Progenitor cell of endocrine pancreas (in vitro differentiated cells): ENCODE measurements at places on chromosomes 4 and X. TPM values are rescaled to one million over a fixed set of nuclear protein-coding genes. Genes with fewer than 3 reads are reported as not detected.

Gene HTRA3
- 0.69 and 0.86 TPM in 2 replicates for total RNA-seq

DNA sequence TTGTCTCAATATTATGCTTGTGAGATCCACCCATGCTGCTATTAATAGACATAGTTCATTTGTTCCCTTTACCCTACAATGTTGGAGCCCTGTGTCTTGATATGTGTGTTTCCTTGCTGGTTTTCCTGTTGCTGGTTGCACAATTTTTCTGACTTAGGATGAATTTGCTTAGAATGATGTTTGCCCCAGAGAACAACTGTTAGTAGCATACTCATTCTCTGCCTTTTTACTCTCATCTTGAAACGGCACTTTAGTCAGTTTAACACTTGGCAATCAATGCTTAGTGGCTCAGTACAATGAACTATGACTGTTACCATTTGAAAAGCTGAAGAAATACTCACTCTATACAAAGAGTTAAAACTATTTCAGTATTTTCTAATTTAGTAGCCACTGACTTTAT, 158.8 kb upstream of the NDST4 start:
- no peak for DNase-seq

DNA sequence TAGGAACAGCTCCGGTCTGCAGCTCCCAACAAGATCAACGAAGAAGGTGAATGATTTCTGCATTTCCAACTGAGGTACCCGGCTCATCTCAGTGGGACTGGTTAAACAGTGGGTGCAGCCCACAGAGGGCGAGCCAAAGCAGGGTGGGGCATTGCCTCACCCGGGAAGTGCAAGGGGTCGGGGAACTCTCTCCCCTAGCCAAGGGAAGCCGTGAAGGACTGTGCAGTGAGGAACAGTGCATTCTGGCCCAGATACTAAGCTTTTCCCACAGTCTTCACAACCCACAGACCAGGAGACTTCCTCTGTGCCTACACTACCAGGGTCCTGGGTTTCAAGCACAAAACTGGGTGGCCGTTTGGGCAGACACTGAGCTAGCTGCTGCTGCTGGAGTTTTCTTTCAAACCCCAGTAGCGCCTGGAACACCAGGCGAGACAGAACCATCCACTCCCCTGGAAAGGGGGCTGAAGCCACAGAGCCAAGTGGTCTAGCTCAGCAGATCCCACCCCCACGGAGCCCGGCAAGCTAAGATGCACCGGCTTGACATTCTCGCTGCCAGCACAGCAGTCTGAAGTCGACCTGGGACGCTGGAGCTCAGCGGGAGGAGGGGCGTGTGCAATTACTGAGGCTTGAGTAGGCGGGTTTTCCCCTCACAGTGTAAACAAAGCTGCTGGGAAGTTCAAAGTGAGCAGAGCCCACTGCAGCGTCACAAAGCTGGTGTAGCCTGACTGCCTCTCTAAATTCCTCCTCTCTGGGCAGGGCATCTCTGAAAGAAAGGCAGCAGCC, 84.6 kb downstream of the THOC2 start:
- DNase-seq, result peak; percentile 26

Gene COL25A1
- 3.8 and 3.9 TPM in 2 replicates for total RNA-seq

Gene TNIP3
- total RNA-seq, result not detected in 2 replicates

DNA sequence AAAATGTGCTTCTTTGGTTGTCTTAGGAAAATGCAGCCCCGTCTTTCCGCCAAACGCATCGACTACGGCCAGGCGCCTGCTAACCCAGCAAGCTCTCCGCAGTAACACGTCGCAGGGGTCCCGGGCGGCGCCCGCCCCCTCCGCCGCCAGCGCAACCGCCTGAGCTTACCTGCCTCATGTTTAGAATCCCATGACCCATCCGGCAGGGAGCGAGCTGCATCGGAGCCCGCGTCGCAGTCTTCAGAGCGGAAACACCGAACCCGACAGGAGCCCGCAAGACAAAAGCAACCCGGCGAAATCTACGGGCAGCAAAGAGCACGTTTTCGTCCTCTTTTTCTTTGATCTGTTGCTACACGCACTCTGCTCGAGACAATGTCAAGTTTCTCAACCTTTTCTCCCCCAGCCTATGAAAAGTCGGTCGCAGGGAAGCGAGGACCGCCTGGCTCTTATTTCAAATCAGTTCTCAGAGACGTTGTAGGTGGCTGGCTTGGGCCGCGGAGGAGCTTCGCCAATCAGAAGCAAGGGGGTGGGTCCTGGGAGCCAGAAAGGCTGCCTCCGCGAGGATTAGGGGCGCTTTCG, at the start of gene MID1:
Gene MID1 (minus strand): TSS at position 465 of the 579 bp plus-strand sequence. CDS start 53,038 bp downstream, outside the sequence.
- peak; percentile 33 for DNase-seq

DNA sequence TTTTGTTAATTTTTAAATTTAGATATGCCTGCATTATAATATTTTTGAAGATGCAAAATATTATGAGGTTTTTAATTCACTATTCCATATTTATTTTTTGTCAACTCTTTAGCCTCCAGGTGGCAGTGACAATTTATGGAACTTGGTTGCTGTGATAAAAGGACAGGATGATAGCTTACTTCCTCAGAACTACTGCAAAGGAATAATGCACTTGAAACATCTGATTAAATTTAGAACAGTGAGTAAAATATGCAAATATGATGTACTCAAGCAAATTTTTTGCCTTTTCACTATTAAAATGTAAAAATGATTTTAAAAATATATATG, 45.1 kb downstream of the SPATA4 start:
- DNase-seq, result no peak

GRCh38 chrX:74286950-74287740, 16.8 kb upstream of the ZCCHC13 start:
- no peak for DNase-seq

DNA sequence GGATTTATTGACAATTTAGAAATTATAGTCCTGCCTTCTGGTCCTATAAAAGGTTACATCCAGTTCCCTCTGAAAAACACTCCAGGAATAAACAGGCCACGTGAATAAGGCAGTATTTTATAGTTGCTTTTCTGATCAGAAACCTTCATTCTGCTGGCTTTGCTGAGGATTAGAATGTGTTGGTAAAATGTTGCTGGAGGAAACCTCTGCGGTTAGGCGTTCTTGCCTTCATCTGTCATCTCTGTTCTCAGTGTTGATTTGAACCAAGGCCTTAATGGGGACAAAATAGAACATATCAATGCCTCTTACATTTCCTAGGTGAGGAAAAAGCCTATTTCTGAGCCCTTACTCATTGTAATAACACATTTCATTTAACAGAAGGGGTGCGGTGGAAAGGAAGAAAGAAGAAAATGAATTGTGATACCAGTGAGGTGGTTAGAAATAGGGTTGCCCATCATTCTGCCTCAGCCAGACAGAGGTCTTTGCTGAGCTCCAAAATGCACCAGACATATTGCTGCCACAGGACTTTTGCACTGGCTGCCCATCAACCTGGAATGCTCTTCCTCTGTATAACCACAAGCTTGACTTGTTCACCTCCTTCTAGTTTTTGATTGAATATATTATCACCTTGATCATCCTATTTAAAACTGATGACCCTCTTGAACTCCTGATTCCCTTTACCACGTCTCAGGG, 18.0 kb upstream of the SPARCL1 start:
- no peak for DNase-seq

Gene WDR17
- 5.1 and 5.2 TPM in 2 replicates for total RNA-seq

Gene LIMCH1
- 12.7 and 19.4 TPM in 2 replicates for total RNA-seq

DNA sequence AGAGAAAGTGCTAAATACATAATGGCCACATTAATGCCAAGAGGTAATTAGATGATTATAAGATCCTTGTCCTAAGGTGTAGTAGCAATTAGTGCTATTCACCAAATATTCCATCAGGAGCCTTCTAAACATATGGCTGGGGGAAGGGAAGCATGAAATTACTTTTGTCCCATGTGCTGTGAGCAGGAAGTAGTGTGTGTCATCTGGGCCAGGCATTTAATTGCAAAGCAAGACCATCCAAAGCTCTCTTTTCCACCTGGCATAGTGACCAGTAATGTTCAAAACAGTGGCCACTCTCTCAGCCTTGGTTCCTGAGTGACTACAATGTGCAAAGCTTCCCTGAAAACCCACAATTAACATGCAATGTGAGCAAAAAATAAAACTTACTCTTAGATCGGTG, 144.2 kb upstream of the FAM241A start:
- DNase-seq, result no peak

Gene HERC3
- total RNA-seq, result 7.1 and 8.4 TPM in 2 replicates

Gene GPR82
- total RNA-seq, result not detected in 2 replicates

DNA sequence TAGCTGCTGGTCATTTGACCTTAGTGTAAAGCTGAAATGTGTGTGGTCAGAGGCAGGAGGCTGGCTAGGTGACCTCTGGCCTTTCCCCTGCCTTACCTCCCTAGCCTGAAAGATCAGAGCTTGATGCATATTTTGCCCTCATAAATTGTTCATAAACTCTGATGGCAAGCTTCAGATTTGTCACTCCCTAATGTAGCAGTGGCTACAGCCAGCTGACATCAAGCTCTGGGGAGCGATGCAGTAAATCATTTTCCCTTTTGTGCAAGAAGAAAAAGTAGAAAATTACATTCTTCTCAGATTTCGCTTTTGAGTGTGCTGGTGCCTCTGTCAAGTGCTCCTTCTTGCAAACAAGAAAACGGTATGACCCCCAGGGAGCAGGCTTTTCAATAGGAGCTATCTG, 87.7 kb upstream of the MAGEA4 start:
- no peak for DNase-seq

DNA sequence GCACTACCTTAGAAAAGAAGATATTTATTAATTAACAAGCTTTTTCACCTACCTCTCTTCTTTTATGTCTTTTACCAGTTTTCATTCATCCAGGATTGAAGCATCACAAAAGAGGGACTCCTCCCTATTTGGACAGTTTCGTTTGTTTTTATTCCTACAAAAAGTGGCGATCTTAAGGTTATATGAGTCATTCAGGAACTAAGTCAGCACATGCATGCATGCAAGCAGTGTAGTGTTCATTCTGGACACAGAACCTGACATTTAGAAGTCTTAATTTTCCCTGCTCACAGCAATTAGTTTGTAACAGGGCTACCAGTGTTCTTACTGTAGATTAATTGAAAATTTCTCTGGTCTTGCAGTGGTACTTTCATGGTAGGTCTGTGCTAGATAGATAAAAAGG, 47.9 kb upstream of the QRFPR start:
- DNase-seq, result no peak

Gene PF4V1
- total RNA-seq, result not detected in 2 replicates

DNA sequence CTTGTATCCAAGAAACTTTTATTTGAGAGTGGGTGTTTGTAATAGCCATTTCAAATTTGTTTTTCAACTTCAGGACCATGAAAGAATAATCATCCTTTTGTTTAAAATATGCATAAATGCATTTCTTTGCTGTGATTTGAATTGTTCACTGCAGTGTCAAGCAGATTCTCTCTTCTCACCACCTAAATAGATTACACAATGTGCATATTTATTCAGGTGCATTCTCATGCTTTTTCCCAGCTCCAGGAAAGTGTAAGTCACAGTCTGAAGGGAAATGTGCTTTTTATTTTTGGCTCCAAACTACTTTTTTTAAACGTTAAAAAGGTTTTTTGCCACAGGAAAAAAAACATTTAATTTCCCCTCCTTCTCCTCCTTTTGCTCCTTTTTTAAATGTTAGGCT, 17.5 kb downstream of the C4orf33 start:
- DNase-seq, result no peak

- no peak for DNase-seq
These were observed 328.5 kb downstream of the PPP3CA start for GRCh38 chr4:101018836-101019235.

Gene MAGEA9B
- not detected in 2 replicates for total RNA-seq

- peak; percentile 56 for DNase-seq
These were observed 207.2 kb downstream of the NLGN4X start for GRCh38 chrX:6021316-6022091.

Gene HMGB3
- 252 and 257 TPM in 2 replicates for total RNA-seq

Gene HTN1
- not detected in 2 replicates for total RNA-seq

GRCh38 chr4:87882321-87882720, 49.6 kb downstream of the MEPE start:
- no peak for DNase-seq

Gene DSPP
- total RNA-seq, result not detected in 2 replicates

DNA sequence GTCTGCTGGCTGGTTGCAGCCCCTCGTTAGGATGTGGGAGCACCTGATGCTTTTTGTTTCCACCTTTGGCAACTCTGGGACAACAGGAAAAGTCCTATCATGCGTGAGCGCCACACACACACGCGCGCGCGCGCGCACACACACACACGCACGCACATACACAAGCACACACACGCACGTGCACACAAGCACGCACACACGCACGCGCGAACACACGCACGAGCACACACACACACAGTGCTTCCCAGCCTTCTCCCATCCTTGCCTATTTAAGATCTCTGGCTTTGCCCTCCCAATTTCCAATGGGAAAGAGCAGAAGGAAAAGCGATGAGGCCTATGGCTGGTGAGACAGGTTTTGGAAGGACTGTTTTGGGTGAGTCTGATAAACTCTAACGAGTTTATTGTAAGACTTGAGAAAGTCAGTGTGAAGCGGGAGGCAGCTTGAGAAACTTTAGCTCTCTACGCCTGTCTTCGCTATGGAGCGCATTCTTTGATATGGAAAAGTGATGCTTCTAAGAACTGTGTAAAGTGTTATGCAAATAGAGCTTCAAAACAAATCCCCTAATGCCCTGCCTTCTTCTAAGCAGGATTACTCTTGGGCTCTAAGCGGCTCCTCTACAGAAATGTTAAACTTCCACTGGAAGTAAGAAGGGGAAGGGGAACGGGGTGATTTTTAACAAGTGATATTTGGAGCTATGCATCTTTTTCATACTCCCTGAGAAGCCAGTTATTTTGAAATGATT, 11.8 kb downstream of the SUPT20HL1 start:
- no peak for DNase-seq

Gene CLCN5
- 14.0 and 17.2 TPM in 2 replicates for total RNA-seq

Gene IL13RA1
- total RNA-seq, result 29.9 and 30.8 TPM in 2 replicates

Gene POF1B
- total RNA-seq, result 0.36 and 0.73 TPM in 2 replicates

- no peak for DNase-seq
These were observed 44.8 kb upstream of the NSG1 start for GRCh38 chr4:4341861-4342650.

Gene BBS12
- 4.6 and 4.9 TPM in 2 replicates for total RNA-seq

DNA sequence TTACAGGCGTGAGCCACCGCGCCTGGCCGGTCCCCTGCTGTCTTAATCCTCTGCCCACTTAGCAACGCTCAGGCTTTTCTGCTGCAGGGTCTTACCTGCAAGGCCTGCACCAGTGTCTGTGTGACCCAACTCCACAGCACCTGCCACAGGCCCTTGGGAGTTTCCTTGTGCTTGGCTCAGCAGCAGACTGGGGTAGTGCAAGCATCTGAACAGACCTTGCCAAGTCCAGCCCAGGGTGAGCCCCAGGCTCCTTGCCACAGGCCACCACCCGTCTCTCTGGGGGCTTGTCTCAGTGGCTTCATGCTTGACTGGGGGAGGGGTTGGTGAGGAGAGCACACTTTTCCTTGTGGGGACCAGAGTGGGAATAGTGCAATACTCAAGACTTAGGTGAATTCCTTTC, 87.0 kb downstream of the FAM193A start:
- DNase-seq, result no peak

- no peak for DNase-seq
These were observed 2.5 kb downstream of the UBA1 start for GRCh38 chrX:47196098-47196497.

GRCh38 chrX:30308263-30309138, 689 bp downstream of the NR0B1 start:
- DNase-seq, result peak; percentile 17

Gene ZMAT1
- 11.6 and 12.7 TPM in 2 replicates for total RNA-seq
